Stimulated activated CD4-positive, alpha-beta T cell treated with anti-CD3 and anti-CD28 coated beads, Interleukin-12 subunit alpha, Interleukin-12 subunit beta, amount 100 ng/mL, for 24 hours (primary cell): ENCODE measurements at places on chromosomes 12 and 14.

DNA sequence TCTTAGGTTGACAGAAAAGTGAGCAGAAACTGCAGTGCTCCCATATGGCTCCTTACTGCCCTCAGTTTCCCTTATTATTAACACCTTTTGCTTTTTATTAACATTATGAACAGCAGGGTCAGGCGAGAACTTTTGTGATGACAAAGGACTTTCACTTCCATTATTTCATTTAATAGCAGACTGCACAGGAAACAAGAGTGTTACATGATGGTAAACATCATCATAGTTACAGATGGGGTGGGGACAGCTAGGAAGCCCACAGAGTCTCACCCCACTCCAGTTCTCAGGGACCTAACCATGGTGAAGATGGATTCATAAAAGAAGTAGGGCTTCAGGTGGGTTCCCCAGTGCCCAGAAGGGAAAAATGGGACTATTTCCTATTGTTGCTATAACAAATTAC is 110.1 kb upstream of the PELI2 start:
- no peak for DNase-seq

DNA sequence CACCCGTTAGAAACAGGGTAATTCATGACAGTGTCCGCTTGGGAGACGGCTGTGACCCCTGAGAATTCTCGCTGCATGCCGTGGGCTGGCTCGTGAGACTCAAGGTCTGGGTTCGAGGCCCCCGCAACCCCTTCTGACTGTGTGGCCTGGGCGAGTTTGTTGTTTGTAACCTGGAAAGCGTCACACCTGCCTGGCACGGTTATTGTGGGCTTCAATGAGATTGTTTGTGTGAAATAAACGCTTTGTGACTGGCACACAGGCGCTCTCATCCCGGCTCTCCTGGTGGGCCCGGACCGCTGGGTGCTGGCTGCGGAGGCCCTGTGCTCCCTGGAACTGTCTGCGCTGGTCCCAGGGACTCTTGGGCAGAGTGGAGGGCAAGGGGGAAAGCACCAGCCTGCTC is 33.9 kb downstream of the MEG3 start:
- DNase-seq: no peak

DNA sequence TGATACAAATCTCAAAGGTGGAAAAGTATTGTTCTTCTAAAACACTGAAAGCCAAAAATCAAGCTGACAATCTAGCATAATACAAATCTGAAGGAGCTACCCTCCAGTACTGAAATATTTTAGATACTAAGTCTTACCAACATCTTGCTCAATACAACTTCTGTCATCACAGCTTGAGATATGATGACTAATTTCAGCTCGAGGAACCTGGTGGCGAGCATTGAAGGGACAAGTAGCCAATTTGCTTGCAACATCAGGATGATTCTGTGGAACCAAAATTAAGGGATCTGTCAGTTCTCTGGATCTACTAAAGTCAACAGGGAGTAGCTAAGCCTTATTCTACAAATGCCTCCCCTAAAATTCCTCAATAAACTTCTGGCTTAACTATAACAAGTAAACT is 10.4 kb downstream of the GTSF1 start:
- DNase-seq: no peak

DNA sequence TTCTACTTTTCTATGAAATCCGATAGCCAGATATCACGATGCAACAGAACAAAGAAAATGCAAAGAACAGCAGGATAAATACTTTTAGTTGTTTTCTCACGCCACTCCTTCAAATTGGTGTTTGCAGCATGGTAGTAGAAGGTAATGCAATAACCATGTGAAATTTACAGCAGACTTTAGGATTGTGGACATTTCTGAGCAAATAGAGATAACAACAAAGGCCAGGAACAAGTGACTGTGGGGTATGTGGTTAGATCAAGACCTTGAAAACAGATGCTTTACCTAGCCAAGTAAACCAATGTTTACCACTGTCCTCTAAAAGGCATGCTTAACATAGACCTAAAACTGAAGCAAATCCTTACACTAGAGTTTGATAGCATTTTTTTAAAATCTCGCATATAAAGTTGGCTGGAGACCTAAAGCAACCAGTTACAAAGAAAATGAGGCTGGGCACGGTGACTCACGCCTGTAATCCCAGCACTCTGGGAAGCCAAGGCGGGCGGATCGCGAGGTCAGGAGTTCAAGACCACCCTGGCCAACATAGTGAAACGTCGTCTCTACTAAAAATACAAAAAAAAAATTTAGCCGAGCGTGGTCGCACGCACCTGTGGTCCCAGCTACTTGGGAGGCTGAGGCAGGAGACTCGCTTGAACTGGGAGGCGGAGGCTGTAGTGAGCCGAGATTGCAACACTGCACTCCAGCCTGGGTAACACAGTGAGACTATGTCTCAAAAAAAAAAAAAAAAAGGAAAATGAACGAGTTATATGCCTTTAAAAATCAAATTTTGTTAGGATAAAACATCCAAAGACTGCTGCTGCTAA is 123.2 kb upstream of the FOXN3 start:
- DNase-seq: no peak

- no peak for DNase-seq
These were observed 10.4 kb upstream of the GPR132 start for GRCh38 chr14:105075379-105076295.

DNA sequence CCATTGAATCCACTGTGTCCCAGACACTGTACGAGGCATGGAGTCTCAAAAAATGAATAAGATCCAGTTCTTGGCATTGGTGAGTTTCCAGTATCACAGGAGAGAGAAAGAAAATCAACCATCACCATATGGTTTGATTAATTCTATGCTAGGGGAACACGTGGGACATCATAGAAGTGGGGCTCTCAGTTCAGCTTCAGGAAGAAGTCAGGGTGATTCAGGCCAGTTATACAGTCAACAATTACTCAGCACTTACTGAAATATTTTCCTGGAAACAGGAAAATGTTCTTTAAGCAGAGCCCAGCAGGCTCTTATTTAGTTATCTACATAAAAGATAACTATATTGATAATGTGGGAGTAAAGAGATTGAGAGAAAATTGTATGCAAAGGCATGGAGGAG is 407.2 kb downstream of the NOVA1 start:
- no peak for DNase-seq

DNA sequence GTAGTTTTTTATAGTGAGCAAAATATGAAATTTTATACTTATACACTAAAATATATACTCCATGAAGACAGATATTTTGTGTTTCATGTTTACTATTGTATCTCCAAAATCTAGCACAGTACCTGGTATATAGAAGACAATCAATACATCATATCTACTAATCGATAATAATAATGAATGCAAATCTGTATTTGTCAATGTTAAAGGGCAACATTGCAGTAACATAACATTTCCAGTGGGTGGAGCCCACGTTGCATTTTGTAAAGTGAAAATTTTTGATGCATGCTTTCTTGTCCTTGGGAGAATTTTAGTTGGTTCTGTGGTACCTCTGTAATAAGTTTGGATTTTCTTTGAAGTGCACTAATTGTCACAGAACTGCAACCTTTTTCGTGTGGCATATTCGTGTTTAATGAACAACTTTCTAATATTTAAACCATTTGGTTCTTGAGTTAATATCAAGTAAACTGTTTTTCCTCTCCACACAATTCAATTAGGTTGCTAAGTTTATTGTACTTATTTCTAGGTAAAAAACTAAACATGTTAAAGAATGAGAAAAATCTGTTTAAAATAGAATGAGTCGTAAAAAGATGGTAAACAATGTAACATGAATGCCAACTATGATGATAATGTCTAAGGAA is 47.4 kb downstream of the AVPR1A start:
- no peak for DNase-seq

GRCh38 chr12:121668750-121669520 is 519 bp downstream of the MORN3 start:
- no peak for DNase-seq

GRCh38 chr12:95321516-95322246 is 104.1 kb downstream of the VEZT start:
- no peak for DNase-seq

DNA sequence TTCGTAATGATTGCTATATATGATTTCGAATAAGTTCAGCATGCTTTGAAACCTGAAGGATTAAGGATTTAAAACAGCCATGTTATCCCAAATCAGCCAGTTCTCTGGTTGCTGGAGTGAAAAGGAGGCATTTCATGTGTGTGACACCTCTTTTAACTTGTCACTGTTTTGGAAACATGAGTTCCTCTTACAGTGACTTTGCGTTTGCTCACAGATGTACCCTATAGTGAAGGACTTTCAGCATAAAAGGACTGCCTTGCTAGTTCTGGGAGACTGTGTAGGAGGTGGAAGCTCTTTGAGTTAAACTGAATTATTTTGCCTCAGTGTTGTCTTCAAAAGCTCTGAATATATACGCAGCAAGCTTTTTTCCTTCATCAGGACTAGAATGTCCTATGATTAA is 7.6 kb downstream of the RNASE11 start:
- DNase-seq: no peak

- no peak for DNase-seq
These were observed 41.5 kb downstream of the PITPNM2 start for GRCh38 chr12:123109319-123109772.

DNA sequence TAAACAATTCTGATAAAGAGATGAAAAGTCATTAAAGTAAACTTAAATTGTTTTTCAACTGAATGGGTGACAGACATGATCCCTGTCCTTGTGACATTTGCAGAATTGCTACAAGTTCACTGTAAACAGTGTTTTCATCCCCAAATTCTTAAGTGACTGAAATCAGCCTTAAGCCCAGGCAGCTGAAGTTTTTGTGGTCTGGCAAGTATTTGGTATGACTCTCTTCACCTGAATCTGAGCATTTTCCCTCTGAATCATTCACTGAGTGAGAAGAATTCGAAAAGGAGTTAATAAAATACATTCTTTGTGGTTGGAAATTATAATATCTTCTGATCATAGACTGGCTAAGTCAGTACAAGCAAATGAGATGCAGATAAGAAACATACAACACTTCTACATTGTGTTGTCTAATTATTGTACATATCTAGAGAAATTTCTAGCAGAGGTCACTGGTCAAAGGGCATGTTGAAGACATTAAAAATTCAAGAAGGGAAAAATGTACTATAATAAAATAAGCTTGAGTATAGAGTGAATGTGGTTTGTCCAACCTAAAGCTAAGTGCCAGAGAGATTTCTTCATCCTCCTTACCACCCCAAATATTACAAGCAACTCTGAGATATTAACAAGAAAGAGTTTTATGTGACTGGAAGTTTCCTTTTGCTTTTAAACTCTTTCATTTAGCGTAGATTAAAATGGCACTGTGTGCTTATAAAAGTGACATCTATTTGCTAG is 177.8 kb upstream of the DIO2 start:
- DNase-seq: no peak

DNA sequence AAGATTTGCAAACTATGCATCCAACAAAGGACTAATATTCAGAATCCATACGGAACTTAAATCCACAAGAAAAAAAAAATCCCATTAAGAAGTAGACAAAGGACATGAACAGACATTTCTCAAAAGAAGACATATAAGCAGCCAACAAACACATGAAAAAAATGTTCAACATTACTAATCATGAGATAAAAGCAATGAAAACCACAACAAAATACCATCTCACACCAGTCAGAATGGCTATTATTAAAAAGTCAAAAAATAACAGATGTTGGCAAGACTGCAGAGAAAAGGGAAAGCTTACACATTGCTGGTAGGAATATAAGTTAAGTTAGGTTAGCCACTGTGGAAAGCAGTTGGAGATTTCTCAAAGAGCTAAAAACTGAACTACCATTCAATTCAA is 16.2 kb downstream of the CDK17 start:
- no peak for DNase-seq

DNA sequence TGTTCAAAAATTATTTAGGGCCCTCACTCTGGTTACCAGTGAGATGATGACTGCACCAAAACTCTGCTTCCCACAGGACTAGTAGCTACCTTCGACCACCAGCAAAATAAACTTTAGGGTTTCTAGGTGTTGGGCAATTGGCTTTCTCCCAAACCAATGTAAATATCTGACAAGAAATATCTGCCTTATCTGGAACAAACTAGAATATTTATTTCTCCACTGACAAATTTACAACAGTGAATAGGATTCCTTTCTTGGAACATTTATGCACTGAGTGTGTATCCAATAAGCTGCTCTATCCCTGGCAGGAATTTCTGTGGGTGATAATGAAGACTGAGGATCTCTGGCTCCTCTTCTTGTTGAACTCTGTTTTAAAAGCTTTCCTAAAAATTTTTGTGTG is 148.6 kb downstream of the SLC6A15 start:
- DNase-seq: no peak

DNA sequence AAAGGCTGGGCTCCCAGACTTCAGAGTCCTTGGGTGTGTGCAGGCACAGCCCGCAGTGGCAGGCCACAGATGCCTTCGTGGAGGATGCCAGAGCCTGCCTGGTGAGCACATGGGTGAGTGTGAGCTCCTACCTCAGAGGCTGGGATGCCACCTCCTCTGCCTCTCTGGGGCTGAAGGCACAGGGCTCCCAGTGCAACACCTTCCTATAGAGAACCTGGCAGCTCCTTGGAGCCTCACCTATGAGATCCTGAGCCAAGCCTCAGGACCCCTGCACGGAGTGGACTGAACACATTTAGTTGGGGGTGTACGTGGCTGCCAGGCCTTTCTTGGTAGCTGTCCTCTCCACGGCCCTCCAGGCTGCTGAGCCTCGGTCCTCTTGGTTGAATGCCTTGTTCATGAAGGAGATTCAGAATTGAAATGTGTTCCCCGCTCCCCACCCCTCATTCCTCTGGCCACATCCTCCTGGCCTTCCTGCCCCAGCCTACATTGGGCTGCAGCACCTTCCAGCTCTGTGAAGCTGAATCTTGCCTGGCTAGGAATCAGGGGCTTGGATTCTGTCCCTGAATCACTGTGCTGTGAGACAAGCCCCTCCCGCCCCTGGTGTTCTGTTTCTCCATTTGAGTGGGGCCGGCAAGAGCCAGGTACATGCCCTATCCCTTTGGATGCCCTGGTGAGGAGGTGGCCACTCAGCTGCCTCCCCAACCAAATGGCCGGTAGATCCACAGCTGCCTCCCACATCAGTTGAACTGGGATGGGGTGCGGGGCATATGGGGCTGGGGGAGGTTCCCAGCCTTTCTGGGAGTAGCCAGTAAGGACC is 38.7 kb upstream of the TRAF3 start:
- no peak for DNase-seq

- DNase-seq: no peak
These were observed 281.5 kb downstream of the TMEM117 start for GRCh38 chr12:44117337-44117736.

GRCh38 chr14:100306998-100307765 is 938 bp upstream of the SLC25A29 start:
- DNase-seq: no peak

GRCh38 chr14:71400871-71401321 is 493.6 kb downstream of the PCNX1 start:
- DNase-seq: no peak

GRCh38 chr14:21852061-21852664 is 178.5 kb upstream of the OR4E1 start:
- peak; percentile 43 for DNase-seq

GRCh38 chr12:92722897-92723296 is 20.1 kb downstream of the PLEKHG7 start:
- DNase-seq: no peak

GRCh38 chr14:32047791-32048190 is 29.3 kb upstream of the ARHGAP5 start:
- DNase-seq: no peak

GRCh38 chr12:103727638-103728037 is 113.4 kb downstream of the NT5DC3 start:
- DNase-seq: no peak

GRCh38 chr14:59328454-59328853 is 136.7 kb downstream of the GPR135 start:
- no peak for DNase-seq

- no peak for DNase-seq
These were observed 293.6 kb downstream of the AKAP6 start for GRCh38 chr14:32622742-32623141.
